Activated naive CD8-positive, alpha-beta T cell treated with anti-CD3 and anti-CD28 coated beads, Interleukin-2, amount 50 U/mL, for 16 hours (primary cell): ENCODE measurements at places on chromosomes 11 and 22.

DNA sequence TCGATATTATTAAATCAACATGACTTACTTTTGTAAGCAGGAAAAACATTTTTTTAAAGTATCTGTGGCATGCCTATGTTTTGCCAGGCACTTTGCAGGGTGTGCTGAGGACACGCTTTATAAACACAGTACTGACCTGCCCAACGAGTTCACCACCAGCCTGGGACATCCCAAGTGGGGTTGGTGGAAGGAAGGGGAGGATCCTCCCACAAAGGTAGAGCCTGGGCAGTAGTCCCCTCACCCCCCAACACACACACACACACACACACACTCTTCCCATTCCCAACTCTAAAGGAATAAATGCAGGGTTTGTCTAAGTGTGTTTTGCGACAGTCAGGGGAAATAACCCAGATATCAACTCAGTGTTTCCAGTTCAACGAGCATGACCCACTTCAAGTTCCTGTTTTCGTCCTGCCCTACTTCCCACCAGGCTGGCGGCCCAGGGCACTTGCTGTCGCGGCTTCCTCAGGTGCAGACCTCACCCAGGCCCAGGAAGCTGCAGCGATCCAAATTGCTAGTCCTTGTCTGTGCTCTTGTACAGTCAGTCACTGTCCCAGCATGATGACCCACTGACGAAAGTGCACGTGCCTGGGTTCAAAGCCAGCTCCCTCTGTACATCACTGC is 3.1 kb downstream of the CERK start:
- no peak for DNase-seq

DNA sequence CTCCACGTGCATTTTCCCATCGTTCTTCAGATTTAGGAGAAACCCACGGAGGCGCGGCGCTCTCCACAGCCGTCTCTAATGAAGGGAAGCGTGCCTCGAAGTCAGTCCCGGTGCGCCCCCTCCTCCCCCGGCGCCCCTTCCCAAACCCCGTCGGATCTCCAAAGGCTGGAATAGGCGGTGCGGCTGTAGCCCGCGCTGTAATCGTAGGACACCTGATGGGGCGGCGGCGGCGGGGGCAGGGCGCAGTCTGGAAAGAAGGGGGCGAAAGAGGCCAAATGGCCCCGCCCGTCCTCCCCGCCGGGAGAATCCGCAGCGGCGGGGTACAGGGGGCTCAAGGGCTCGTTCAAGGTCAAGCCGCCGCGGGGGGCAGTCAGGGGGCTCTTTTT is 1.3 kb downstream of the FAM181B start:
- DNase-seq, result no peak

GRCh38 chr22:37062376-37062675 is 10.8 kb downstream of the KCTD17 start:
- DNase-seq, result no peak

- no peak for DNase-seq
These were observed 4.4 kb downstream of the CAVIN3 start for GRCh38 chr11:6315811-6316425.

GRCh38 chr11:74493791-74494630 is 487 bp upstream of the LIPT2 start:
- DNase-seq, result no peak

- DNase-seq, result no peak
These were observed 11.5 kb downstream of the RTL6 start for GRCh38 chr22:44486538-44486937.

- DNase-seq, result no peak
These were observed 83.6 kb downstream of the CCDC34 start for GRCh38 chr11:27279460-27279859.

DNA sequence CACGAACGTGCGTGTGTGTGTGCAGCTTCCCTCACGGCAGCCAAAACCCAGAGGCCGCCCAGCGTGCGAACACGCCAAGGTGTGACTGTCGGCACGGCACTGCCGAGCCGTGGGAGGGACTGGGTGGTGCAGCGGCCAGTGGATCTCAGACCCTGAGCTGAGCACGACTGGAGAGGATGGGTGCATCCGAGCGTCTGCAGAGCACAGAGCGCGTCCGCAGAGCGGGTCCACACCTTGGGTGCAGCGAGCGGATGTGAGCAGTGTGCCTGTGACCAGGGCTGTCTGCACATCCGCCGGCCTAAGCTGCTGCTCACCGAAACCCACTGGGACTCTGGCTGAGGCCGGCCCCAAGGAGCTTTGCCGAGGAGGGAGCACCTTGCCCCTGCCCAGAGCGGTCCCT is 22.7 kb downstream of the PTDSS2 start:
- DNase-seq, result no peak

- no peak for DNase-seq
These were observed 14.1 kb upstream of the IL2RB start for GRCh38 chr22:37163575-37164504.

GRCh38 chr11:95991101-95991500 is 67.2 kb upstream of the MTMR2 start:
- no peak for DNase-seq

DNA sequence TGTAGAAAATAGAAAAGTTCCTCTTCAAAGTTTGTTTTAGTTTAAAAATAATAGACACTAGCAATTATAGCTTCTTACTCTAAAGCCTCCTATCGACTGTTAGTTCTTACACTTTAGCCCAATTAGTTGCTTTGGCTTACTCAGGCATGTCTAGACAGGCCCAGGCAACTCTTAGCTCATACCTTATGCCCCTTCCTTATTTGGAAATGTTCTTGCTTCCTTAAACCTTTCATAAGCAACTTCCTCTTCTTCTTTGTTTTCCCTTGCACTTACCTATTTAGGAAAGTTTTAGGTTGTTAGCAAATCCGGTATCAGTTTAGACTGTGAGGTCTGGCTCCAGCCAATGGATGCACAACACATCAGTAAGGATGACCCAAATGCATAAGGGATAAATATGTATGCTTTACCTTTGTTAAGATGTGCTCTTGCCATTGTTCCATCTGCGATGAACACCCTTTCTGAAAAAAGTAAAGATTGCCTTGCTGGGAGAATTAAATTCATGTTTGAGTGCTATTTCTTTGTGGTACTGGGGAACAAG is 1277.5 kb upstream of the CNTN5 start:
- no peak for DNase-seq

- no peak for DNase-seq
These were observed 25.2 kb upstream of the GCAT start for GRCh38 chr22:37782340-37783168.

GRCh38 chr11:74540270-74540669 is 46.7 kb upstream of the LIPT2 start:
- DNase-seq, result no peak

DNA sequence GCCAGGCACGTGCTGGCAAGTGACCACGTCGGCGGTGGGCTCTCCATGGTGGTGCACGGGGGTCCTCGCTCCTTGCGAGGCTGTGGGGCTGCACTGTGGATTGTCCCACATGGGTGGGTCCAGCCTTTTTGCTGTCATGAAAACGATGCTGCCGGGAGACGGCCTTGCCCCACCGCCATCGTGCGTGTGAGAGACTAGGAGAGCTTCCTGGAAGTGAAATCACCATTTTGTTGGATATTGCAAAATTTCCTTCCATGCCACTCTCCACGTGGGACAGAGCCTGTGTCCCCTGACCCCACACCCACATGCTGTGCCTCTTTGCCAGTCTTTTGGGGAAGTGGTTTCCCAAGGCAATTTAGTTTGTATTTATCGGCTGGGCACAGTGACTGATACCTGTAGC is 18.2 kb upstream of the GRAMD4 start:
- no peak for DNase-seq

DNA sequence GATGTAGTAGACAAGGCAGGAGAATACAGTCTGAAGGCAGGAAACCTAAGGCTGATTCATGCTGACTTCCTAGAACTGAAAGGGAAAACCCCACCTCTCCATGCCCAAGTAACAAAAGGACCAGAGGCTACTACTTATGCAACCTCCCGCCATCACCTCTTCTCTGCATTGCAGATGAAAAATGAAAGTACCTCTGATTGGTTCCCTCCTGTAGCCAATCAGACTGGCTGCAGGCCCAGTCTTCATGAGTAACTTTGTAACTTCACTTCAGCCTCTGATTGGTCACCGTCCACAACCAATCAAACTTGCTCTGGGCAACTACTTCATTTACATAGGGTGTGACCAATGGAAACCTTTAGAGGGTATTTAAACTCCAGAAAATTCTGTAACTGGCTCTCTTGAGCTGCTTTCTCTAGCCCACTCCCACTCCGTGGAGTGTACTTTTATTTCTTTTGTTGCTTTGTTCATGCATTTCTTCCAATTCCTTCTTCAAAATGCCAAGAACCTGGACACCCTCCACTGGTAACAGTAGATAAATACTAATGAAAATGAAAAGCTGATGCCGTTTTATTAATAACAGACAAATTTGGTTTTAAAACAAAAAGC is 5.2 kb upstream of the MAP6 start:
- no peak for DNase-seq

DNA sequence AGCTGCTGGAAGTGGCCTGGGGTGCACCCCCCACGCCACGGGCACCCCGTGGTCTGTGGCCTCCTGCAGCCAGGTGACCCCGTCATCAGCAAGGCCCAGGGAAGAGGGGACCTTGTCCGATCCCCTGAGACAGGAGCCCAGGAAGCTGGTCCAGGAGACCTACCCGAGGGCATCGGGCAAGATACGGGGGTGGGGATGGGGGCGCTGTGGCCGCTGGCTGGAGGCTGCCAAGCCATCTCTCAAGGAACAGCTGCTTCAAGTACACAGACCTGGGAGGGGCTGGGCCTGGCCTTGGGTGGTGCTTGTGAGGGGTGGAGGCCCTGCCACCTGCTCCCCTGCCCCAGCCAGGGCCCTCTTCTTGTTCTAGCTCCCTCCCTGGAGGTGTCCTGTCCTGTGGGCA is 1272.1 kb downstream of the BRD1 start:
- DNase-seq, result no peak

DNA sequence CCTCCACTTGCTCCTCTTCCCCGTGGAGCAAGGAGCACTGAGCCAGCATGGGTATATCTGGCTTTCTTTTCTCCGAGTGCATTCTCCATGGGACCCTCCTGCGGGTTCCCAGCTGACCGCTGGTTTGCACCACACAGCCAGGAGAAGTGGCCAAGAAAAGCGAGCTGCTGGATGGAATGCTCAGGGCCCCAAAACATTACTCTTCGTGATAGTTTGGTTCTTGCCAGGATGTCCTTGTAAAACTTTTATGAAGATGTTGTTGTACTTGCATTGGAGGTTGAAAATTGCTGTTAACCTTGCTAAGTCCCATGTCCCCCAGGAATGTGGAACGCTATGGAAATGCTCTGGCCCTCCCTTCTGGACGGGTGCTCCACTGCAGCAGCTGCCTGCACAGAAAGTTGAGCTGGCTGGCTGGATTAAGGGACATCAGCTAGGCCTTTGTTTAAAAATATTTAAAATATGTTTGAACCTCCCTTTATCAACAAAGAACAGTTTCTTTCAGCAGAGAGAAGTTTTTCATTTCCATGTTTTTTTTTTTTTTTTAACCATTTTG is 68.7 kb downstream of the ZNRF3 start:
- DNase-seq, result no peak

DNA sequence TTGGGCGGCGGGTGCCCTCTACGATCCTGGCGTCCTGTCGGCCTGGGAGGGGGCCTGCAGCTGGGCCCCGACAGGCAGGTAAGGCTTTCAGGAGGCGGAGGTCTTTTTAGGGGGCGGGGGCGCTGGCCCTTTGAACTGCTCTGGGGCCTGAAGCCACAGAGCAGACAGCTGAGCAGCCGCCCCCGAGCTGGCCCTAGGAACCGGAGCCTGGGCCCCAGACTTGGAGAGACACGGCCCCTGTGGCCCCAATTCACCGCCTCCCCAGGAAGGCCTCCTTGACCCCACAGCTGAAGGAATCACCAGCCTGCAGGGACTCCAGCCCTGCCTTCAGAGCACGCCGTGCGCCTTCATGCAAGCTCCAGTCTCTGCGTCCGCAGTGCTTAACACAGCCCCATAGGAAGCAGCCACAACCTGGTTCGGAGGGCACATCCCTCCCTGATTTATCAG is 618 bp upstream of the CERK start:
- no peak for DNase-seq

DNA sequence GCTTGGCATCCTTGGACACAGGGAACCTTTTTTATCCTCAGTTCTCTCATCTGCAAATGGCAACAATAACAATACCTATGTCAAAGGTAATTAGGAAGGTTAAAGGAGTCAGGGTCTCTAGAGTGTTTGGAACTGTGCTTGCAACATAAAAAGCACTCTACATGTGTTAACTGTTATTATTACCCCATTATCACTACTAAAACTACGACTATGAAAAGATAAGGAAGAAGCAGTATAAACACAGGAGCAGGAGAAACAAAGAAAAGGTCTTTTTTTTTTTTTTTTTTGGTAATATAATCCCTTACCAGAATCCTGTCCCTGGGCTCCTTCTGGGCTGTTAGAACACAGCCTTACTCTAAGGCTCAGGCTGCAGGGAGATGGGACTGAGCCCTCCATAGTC is 348.2 kb downstream of the CADM1 start:
- no peak for DNase-seq

DNA sequence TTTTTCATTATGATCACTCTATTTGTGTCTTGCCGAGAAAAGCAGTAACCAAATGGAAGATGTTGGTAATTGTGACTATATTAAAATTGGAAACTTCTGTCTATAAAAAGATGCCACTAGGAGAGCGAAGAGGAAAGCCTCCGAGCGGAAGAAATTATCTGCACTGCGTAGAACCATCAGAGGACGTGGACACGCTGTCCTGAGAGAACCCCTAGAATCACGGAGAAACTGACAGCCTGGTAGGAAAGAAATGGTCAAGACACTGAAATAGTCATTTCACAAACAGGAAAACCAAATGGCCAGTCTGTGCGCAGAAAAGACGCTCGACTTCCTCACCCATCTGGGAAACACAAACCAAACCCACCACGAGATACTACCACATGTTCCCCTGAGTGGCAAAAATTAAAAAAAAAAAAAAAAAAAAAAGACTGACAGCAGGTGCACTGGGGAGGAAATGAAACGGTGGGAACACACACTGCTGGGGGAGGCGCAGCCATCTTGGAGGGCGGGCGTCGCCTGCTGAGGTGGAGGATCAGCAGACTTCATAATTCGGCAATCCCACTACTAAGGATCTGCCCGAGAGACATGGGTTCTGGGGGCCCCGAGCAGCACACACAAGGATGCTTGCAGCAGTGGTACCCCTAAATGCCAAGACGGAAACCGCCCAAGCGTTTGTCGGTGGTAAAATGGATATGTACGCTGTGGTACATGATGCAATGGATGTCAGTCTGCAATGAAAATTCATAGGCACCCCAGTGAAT is 21.3 kb downstream of the IFITM10 start:
- DNase-seq, result no peak

DNA sequence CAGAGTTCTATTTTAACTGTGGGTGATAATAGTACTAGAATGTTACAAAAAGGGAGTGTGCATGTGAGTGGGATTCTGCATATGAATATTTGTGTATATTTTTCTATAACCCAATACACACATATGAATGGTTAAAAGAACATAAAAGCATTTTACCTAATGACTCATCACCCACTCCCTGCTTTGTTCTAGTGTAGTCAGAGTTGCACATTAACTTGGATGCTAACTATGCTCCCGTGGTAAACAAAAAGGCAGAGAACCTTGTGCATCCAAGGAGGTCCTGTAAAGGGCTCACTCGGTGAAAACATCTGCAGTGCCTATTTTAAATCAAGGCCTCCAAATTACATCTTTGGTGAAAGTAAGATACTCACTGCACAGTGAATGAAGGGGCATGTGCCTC is 1289.4 kb downstream of the LRRC4C start:
- DNase-seq, result no peak

GRCh38 chr11:112931703-112932102 is 29.5 kb upstream of the NCAM1 start:
- no peak for DNase-seq
